CD4-positive, CD25-positive, alpha-beta regulatory T cell (primary cell): ENCODE measurements at places on chromosomes 11 and 22. TPM values are rescaled to one million over a fixed set of nuclear protein-coding genes. Genes with fewer than 3 reads are reported as not detected.
A peak's percentile ranks its signal among the peaks of the same experiment; 100 is the strongest.

- H3K4me3 ChIP-seq: no peak overlapping the region
- no peak overlapping the region for H3K27ac ChIP-seq
- no peaks in the 10 kb centered on the region for H3K27me3 ChIP-seq
- no peaks in the 10 kb centered on the region for H3K36me3 ChIP-seq
Measured at GRCh38 chr11:70663815-70664214, 265.5 kb downstream of the CTTN start.

DNA sequence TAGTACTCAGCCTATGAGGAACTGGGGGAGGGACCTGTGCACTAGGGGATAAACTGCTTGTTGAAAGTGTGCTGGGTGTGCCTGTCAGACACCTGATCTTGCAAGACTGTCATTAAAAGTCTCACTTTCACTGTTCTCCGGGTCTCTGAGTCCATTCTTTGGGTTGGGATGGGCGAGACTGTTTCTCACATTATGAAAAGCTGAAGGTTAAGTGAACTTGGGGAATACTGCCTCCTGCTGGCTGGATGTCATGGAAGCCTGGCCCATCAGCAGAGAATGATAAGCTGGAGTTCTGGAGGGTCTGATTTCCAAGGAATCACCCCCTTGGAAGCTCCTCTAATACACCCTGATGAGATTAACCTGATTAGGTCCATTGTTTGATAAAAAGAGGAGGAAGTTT is 9.0 kb upstream of the VPREB1 start:
- no peaks in the 10 kb centered on the region for H3K27me3 ChIP-seq
- H3K4me3 ChIP-seq: no peak overlapping the region
- H3K27ac ChIP-seq: no peak overlapping the region
- no peaks in the 10 kb centered on the region for H3K4me1 ChIP-seq
- DNase-seq: no peak

DNA sequence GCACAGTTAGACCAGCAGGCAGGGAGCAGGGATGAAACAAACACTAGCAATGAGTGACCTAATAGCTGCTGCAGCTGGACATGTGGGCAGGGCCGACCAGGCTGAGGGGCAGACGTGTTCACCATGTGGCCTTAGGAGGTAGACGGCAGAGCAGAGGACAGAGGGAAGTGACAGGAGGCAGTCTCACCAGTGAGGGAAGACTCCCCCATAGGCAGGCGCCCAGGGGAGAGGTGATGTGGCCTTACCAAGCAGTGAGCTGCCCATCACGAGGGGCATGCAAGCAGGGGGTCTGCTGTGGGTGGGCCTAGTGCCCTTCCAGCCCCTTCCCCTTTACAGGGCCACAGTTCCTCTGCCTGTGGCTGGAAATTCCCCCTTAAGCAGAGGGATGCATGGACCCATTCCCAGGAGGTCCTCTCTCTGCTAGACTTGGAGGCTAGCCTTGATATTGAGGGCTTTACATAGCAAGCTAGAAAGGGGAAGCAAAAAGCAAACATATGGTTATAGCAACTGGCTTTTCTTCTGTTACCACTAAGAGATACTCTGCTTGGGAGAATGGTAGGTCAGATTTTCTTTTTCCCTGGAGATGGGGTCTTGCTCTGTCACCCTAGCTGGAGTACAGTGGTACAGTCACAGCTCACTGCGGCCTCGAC is 67.6 kb downstream of the MPPED1 start:
- H3K36me3 ChIP-seq: no peaks in the 10 kb centered on the region
- no peak for DNase-seq
- no peaks in the 10 kb centered on the region for H3K27me3 ChIP-seq
- no peak overlapping the region for H3K27ac ChIP-seq
- H3K4me1 ChIP-seq: no peaks in the 10 kb centered on the region

GRCh38 chr11:134512061-134512460 is 100.0 kb upstream of the B3GAT1 start:
- no peaks in the 10 kb centered on the region for H3K36me3 ChIP-seq
- no peak overlapping the region for H3K27ac ChIP-seq
- H3K4me3 ChIP-seq: no peak overlapping the region
- DNase-seq: no peak

DNA sequence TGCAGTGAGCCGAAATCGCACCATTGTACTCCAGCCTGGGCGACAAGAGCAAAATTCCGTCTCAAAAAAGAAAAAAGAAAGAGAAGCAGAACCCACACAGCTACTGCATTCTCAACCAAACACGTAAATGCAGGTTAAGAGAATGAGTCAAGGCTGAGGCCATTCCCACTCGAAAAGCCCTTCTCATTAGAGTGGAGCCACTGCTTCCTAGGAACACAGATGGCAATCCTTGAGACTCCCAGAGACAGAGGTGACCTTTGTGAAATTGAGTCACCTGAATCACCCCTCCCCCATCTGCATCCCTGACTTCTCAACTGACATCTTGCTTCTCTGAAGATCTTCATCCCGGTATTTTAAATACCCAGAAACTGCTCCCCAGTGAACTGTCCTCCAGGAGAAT is 8.2 kb downstream of the PACSIN2 start:
- no peak overlapping the region for H3K4me3 ChIP-seq
- peaks cover 30% of the 10 kb centered on the region for H3K4me1 ChIP-seq
- DNase-seq: no peak
- no peak overlapping the region for H3K27ac ChIP-seq
- no peaks in the 10 kb centered on the region for H3K27me3 ChIP-seq

DNA sequence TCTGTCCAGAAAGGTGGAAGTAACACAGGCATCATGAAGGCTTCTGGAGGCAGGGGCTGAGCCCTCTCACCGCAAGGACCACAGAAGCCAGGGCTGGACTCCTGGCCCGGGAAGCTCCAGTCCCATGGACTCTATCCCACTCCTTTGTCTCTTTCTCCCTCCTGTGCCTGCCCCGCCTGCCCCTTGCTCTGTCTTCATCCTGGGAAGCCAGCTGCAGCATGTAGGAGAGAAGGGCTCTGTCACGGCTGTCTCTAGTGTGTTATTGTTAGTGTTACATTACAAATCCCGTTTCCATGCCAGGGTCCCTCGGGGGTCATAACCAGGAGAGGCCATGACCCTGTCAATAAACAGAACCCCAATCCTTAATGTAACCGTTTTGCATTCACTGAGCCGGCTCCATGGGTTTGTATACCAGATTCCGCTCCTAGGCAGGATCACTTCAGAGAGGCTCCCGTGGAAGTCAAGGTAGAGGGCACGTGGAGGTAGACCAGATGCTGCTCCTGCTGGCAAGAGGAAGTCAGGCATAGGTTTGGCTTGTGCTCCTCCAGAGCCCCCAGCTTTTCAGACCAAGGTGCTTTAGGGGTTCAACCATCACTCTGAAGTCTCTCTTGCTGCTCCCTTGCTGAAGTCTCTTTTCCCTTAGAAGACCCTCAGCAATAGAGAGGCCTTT is 293.2 kb downstream of the ETS1 start:
- H3K4me1 ChIP-seq: peaks cover 100% of the 10 kb centered on the region
- peak overlapping the region; percentile 98 for H3K27ac ChIP-seq
- DNase-seq: no peak
- H3K4me3 ChIP-seq: no peak overlapping the region
- H3K27me3 ChIP-seq: no peaks in the 10 kb centered on the region

DNA sequence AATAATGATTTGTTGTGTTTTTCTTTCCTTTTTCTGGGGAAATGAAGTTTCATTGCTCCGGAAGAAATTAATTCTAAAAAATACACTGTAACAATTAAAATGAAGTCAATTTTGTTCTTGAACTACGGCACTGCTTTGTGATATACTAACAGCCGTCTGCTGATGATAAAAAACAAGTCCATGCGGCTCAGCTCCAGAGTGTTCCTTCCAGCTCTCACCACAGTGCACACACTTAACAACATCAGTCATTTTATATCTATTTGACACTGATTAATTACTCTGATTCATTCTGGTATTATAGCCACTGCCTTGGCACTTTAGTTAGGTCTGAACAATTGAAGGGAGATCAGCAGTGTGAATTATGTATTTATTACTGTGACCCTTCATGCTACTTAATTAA is 97.4 kb upstream of the SLC6A5 start:
- no peaks in the 10 kb centered on the region for H3K27me3 ChIP-seq
- no peak overlapping the region for H3K27ac ChIP-seq
- H3K36me3 ChIP-seq: peaks cover 7% of the 10 kb centered on the region
- H3K4me3 ChIP-seq: no peak overlapping the region
- no peak for DNase-seq

DNA sequence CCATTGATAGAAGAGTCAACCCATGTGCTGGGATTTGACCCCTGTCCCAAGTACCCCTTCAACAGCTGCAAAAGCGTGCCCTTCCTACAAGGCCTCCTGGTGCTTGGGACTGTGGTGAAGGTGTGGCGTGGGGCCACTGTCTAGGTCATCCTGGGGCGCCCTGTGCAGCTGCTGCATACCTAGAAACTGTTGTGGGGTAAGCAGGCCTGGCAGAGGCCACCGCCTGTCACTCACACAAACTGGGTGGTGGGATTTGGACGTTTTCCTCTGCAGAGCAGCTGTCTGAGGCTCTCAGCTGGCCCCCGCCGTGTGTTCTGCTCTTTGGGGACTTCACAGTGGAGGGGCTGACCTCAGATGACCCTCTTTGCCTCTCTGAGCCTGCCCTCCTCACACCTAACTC is 69.7 kb downstream of the SCN3B start:
- no peaks in the 10 kb centered on the region for H3K36me3 ChIP-seq
- no peak overlapping the region for H3K4me3 ChIP-seq
- H3K27ac ChIP-seq: no peak overlapping the region
- DNase-seq: no peak
- H3K4me1 ChIP-seq: peaks cover 6% of the 10 kb centered on the region

- no peak overlapping the region for H3K27ac ChIP-seq
- H3K4me3 ChIP-seq: no peak overlapping the region
- peaks cover 50% of the 10 kb centered on the region for H3K36me3 ChIP-seq
- no peaks in the 10 kb centered on the region for H3K27me3 ChIP-seq
- DNase-seq: no peak
Measured at GRCh38 chr22:45344334-45344733, 34.6 kb downstream of the FAM118A start.

GRCh38 chr22:48594757-48595510 is 1232.7 kb downstream of the BRD1 start:
- no peak for DNase-seq
- H3K27ac ChIP-seq: no peak overlapping the region
- H3K4me1 ChIP-seq: no peaks in the 10 kb centered on the region
- no peaks in the 10 kb centered on the region for H3K36me3 ChIP-seq
- H3K27me3 ChIP-seq: no peaks in the 10 kb centered on the region
- H3K4me3 ChIP-seq: no peak overlapping the region

GRCh38 chr22:46748908-46749675 is 11.0 kb upstream of the CERK start:
- H3K4me1 ChIP-seq: peaks cover 29% of the 10 kb centered on the region
- DNase-seq: no peak
- no peaks in the 10 kb centered on the region for H3K27me3 ChIP-seq
- peak overlapping the region; percentile 72 for H3K4me3 ChIP-seq
- peak overlapping the region; percentile 65 for H3K27ac ChIP-seq

DNA sequence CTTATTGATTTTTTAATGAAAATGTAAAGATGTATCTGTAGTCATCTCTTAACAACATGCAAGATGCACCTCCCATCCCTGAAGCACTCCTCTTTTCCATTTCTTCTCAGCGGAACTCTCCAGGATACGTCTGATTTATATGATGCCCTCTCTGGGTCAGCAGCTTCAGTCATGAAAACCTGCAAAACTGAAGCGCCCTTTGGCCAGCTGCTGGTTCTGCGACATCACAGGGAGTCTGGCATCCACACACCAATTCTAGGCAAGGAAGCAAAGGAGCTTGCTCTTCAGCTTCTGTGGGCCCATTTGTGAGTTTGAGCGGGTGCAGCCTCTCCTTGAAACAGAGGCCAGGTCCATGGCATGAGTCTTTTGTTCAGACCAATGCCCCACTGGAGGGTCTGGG is 1253.3 kb downstream of the TBC1D22A start:
- no peak overlapping the region for H3K4me3 ChIP-seq
- H3K36me3 ChIP-seq: no peaks in the 10 kb centered on the region
- no peaks in the 10 kb centered on the region for H3K27me3 ChIP-seq
- no peak overlapping the region for H3K27ac ChIP-seq
- H3K4me1 ChIP-seq: no peaks in the 10 kb centered on the region
- no peak for DNase-seq

GRCh38 chr11:96169250-96169649 is 173.7 kb downstream of the MAML2 start:
- no peak overlapping the region for H3K4me3 ChIP-seq
- DNase-seq: no peak
- H3K27me3 ChIP-seq: no peaks in the 10 kb centered on the region
- peaks cover 10% of the 10 kb centered on the region for H3K4me1 ChIP-seq
- H3K36me3 ChIP-seq: peaks cover 5% of the 10 kb centered on the region

- DNase-seq: no peak
- H3K4me3 ChIP-seq: no peak overlapping the region
- no peaks in the 10 kb centered on the region for H3K27me3 ChIP-seq
- H3K27ac ChIP-seq: no peak overlapping the region
Measured at GRCh38 chr22:45897736-45898135, 79.2 kb downstream of the WNT7B start.

- no peaks in the 10 kb centered on the region for H3K4me1 ChIP-seq
- peaks cover 2% of the 10 kb centered on the region for H3K27me3 ChIP-seq
- H3K27ac ChIP-seq: no peak overlapping the region
- no peak overlapping the region for H3K4me3 ChIP-seq
Measured at GRCh38 chr11:16935518-16936302, 78.5 kb downstream of the PLEKHA7 start.

MOB2 gene
- polyA plus RNA-seq: 69.0 TPM

YPEL1 gene
- 9.5 TPM for polyA plus RNA-seq

SCGB1A1 gene
- not detected for polyA plus RNA-seq

RIMBP3B gene
- polyA plus RNA-seq: 0.32 TPM
